ENCODE measurements at places on chromosomes 5 and 9. TPM values are rescaled to one million over a fixed set of nuclear protein-coding genes. Genes with fewer than 3 reads are reported as not detected.

TLX3 gene
- not detected for total RNA-seq

RNF183 gene
- total RNA-seq, result not detected

NOL6 gene
- 12.5 TPM for total RNA-seq

MSMP gene
- total RNA-seq, result not detected
